CD4-positive, alpha-beta T cell treated with Interleukin-6 for 4 hours (primary cell): ENCODE measurements at places on chromosomes 12 and 14.
A peak's percentile ranks its signal among the peaks of the same experiment; 100 is the strongest.

DNA sequence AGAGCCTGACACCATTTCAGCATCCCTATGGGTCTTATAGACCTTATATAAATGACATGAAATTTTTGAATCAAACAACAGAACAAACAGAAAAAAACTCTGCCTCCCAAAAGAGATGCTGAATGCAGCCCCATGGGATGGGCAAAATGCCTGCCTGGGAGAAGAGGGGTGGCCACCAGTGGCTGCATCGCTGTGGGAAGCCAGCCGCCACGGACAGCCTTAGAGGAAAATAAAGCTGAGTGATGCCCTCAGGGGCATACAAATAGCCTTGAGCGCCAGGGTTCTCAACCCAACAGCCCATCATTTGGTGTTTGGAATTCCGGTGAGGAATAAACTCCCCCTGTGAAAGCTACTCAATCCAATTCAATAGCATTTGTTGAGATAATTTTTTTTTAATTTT, 22.9 kb downstream of the SYNE3 start:
- DNase-seq, result no peak

- peak; percentile 32 for DNase-seq
These were observed 1.4 kb upstream of the KCNK13 start for GRCh38 chr14:90060312-90060964.

DNA sequence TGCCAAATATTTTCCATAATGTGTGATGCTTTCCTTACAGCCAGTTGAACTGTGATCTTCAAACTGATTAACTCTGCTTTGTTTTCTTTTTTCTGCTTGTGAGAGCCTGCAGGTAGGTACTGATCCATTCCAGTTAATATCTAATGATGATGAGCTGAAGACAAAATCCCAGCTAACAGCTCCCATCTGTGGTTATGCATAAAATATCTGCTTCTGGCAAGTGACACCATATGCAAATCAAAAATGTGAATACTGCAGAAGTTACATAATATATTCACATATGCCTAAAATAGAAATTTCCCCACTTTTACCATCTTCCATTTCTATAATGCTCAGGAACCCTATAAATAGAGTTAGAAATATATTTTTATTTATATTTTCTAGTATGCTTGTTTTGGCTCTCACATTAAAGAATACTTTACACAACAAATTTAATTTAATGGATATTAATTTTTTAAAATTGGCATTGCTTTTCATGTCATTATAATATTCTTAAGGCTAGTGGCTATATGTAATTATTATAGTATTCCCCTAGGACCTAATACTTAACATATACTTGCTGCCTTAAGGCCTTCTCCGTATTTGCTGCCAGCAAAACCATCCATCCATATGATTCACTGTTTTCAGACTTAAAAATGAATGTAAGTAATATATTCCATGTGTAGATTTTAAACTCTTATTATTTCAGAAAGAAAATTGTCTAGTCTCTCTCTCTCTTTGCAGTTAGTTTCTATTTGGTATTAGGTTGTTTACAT, 83.8 kb downstream of the CCER1 start:
- DNase-seq, result no peak

DNA sequence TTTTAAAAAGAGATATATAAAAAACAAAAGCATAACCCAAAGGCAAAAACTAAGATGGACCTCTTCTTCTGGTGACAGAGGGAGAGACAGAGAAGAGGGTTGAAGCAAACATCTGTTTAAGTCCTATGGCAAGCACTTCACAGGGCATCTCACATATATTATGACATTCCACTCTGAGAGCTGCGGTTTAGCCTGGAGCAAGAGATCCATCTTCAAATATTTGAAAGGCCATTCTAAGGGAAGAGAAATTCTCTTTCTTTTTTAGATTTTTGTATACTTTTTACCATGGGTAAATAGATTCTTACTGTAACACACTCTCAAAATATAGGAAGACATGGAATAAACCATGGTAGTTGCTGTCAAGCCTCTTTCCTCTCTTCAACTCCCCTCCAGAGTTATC, 204.1 kb downstream of the GXYLT1 start:
- no peak for DNase-seq

- peak; percentile 62 for DNase-seq
These were observed 94.9 kb downstream of the DUSP16 start for GRCh38 chr12:12467688-12468261.
